Fibroblast of lung (primary cell): ENCODE measurements at places on chromosomes 16 and 17.

- no peak for DNase-seq
These were observed 436 bp upstream of the BRIP1 start for GRCh38 chr17:61863801-61864126.

GRCh38 chr17:33127706-33128105, 136.1 kb downstream of the SPACA3 start:
- DNase-seq, result peak; percentile 47

DNA sequence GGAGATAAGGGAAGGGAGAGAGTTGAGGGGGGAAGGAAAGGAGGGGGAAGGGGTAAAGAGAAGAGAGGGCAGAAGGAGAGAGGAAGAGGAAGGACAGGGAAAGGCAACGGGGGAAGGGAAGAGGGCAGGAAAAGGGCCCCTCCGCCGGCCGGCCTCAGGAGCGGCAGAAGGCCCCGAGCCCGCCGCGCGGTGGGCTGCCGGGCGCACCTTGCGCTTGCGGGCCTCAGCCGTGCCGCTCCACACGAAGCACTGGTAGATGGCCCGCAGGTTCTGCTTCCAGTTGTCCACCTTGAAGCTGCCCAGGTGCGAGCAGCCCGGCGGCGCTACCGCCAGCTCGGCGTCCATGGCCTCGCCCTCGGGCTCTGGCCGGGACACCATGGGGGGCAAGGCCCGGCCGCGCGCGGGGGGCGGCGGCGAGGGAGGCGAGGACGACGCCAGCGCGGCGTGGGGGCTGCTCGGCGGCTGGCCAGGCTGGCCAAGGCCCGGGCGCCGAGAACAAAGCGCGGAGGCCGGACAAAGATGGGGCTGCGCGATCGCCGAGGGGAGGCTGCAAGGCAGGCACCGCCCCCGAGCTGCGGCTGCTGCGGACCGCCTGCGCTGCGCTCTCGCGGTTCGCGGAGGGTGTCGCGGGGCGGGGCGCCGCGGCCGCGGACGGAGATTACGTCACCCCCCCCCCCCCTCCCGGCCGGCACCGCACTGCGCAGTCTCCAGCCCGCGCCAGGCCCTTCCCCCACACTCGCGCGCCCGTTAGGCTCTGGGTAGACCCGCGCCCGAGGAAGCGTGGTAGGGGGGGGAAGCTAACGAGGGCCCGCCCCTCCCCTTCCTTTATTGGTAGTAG, at the start of gene USP22:
USP22 (minus strand) TSS at position 554 of the 838 bp plus-strand sequence; CDS start at position 378, 176 bp downstream.
- DNase-seq, result no peak

- no peak for DNase-seq
These were observed 20.3 kb upstream of the PECAM1 start for GRCh38 chr17:64410750-64411490.

GRCh38 chr17:77450742-77451244, 310.0 kb downstream of the SEC14L1 start:
- DNase-seq, result no peak

DNA sequence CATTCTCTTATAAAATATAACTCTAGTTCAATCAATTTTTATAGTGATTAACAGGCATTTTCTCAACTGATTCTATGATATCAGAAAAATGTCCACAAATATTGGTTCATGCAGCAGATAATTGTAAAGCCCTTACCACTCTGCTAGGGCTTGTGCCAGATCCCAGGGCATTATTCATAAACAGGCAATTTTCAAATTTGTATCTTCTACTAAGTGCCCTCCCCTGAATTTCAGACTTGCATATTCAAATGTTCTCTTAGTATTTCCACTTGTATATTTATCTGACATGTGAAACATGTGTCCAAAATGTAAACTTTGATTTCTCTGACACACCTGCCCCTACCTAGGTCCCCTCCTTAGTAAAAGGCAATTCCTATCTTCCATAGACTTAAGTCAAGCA, 9.3 kb downstream of the CPHXL2 start:
- no peak for DNase-seq

DNA sequence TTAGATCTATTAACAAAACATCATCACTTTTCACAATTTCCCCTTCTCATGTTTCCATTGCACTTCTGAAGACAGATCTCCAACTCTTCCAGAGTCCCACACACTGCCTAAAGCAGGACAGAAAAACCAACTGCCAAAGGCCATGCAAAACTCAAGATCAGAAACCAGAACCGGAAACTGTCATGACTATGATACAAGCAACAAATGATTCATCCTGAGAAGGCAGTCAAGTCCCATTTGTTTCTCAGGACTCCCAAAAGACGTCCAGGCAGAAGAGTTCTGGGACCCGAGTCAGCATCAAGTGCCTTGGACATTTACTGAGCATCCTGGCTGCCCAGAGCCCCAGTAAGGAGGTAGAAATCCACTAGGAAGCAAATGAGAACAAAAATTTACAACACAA, 38.8 kb downstream of the ERN1 start:
- no peak for DNase-seq

- no peak for DNase-seq
These were observed 2.5 kb downstream of the TAX1BP3 start for GRCh38 chr17:3665834-3666233.

DNA sequence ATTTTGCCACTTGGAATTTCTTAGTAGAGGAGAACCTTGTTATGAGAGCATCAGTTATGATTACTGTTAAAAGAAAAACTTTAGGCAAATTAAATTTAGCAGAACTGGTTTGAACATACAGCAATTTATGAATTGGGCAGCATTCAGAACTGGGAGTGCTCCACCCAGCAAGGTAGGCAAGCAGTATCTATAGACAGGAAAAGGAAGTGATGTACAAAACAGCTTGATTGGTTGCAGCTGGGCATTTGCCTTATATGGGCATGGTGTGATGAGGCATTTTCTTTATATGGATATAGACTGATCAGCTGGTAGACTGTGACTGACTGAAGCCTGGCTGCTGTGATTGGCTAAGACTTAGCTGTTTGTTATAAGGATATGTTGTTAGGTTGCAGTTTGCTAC, 17.6 kb upstream of the CYLD start:
- DNase-seq, result no peak

- DNase-seq, result no peak
These were observed 109.1 kb downstream of the MSI2 start for GRCh38 chr17:57365420-57365819.

DNA sequence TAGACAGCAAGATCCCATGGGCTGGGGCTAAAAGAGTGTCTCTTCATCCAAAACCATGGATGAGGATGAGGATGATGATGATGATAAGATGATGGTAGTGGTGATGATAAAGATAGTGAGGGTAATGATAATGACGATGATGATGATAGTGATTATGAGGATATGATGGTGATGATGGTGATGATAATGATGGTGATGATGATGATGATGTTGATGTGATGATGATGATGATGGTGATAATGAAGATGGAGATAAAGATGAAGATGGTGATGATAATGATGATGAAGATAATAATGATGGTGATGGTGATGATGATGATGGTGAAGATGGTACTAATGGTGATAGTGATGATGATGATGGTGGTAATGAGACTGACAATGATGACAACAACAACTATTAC, 299.5 kb downstream of the NPIPA8 start:
- DNase-seq, result no peak

DNA sequence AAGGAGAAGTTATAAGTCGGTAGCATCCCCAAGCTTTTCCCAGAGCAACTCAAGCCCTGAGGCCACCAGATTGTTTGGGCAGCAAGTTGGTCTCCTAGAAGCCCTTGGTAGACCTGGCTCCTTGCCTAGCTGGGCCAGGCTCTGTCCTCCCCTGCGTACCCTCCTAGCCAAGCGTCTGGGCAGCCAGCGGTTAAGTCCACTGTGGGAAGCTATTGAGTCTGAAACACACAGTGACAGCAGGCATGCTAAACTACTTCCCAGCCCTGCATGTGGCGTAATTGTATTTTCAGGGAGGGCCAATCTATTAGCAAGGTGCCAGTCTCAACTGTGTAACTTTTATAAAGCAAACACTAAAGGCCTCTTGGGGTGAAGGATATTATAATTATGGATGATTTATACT, 419.1 kb upstream of the RBFOX1 start:
- DNase-seq, result no peak

GRCh38 chr17:20012017-20012536, 2.9 kb downstream of the SPECC1 start:
- DNase-seq, result no peak

- DNase-seq, result no peak
These were observed 1.1 kb downstream of the RAI1 start for GRCh38 chr17:17682293-17682736.

DNA sequence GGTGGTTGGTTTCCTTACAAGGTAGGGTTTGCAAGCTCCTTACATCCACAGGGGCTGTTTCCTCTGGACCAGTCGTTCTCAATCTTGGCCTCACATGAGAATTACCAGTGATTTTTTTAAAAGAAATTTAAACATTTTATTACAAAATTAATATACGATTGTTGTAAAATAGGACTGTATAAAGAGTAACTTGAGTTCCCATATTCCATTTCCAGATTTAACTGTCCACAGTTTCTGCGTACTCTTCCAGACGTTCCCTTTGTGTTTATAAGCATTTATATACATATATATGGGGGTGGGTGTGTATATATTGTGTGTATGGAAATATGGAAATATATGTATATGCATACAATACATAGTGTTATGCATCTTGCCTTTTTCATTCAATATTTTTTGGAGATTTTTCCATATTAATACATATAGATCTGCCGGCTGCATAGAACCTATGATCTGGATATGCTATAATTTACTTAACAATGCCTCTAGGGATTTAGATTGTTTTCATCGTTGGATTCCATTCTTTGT, 31.5 kb downstream of the HLF start:
- DNase-seq, result no peak

DNA sequence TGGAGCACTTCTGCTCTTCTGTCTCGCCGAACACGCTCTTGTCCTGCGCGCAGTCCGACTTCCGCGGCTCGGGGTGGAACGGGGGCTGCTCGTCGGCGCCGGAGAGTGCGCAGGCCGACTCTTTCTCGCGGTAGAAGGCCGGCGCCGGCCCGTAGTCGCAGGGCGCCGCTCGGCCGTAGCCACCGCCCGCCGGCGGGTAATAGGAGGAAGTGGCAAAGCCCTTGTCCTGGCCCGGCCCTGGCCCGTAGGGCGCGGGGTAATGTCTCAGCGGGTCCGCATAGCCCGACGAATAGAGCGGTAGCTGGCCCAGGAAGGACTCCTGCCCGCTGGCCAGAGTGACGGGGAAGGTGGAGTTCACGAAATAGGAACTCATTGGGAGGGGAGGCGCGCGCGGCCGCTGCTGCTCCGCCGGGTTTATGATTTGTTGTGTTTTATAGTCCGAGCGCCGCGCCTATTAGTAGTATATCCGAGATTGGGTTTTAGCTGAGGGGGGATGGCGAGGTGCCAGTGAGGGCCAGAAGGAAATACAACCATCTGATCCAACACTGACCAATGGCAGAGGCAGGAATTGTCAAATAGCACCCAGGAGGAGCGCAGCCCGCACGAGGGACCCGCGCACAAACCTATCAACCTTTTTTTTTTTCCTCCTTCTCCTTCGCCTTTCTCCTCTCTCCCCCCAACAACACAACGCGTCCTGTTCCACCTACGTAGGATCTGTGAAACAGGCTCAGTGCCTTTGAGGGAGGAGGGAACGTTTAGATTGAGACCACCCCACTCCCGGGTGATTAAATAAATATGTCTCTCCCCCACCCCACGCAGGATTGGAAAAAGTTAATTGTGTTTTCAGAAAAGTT, 4.4 kb upstream of the HOXB5 start:
- DNase-seq, result peak; percentile 96

GRCh38 chr16:79767421-79768275, 167.1 kb upstream of the MAF start:
- peak; percentile 64 for DNase-seq

DNA sequence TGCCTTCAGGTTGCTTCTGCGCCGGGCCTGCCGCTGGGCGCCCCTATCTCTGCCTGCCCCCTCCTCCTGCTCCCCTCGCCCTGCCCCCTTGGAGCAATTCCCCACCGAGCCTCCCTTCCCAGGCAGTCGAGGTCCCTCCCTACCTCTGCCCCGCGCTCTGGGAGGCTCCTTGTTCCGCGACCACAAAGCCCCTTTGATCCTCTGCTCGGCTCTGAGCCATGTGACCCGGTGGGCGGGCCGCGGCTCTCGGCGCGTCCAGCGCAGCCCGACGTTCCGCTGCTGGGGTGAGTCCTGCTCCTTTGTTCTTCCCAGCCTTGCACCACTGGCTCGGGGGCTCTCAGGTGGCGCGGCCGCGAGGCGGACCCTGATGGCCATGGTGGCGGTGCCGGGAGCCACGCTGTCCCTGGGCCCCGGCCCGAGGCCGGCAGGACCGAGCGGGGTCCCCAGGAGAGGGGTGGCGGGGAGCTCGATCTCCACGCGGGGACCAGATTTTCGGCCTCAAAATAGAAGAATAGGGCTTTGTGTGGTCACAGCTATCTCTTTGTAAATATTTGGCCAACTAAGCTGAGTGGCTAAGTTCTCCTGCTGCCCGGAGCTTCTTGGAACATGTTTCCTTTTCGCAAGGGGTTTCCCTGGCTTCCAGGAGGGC, 310.6 kb downstream of the SEC14L1 start:
- DNase-seq, result peak; percentile 80

DNA sequence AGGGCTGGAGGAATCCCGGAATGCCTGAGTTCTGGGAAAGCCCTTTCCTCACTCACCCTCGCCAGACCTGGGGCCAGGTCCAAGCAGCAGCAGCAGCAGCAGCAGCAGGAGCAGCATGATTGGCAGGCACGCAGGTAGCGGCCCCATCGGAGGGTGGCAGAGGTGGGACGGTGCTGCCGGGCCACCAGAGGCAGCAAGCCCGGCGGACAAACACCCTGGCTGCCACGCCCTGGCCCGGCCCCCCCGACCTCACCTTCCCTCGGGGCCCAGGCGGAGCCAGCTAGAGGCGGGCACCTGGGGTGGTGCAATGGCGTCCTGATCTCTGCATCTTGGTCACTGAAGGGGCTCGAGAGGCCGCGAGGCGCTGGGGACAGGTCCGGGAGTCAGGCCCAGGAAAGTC, 122.4 kb downstream of the LAT start:
- no peak for DNase-seq

DNA sequence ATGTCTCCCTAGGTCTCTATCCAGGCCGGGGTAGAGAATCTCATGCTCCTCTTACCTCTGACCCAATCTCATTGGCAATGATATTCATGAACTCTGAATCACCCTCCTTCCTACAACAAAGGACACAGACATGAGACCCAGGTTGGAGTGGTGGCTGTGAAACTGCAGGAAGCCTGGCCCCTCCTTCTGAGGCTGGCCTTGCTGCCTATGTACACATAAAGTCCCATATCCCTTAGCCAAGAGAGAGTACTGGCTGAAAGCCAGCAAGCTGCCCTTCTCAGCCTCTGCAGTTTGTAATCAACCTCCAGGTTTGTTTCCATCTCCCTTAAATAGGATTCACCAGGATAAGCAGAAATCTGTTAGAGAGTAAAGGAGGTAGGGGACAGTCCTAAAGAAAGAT, 10.6 kb downstream of the AARSD1 start:
- no peak for DNase-seq

- peak; percentile 78 for DNase-seq
These were observed 130.9 kb upstream of the FOXF1 start for GRCh38 chr16:86379505-86379846.

DNA sequence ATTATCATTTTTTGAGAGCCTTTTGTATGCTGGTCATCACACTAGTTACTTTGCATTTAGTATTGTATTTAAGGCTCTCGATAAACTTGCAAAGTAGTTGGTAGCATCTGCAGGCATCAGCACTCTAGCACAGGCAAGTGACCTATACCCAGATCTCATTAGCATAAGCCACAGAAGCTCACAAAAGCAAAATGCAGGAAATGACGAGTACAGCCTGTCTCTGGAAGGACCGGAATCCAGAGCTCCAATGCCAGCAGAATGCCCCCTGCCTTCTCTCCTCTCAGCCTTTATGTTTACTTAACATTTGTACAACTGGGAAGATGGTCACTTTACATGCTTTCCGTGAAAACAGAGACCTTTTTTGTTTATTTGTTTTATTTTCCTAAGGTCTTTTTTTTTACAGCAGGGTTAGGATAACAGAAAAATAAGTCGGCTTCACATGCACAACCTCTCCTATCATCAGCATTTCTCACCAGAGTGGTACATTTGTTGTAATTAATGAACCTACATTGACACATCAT, 45.4 kb upstream of the MYOCD start:
- DNase-seq, result peak; percentile 81
